ENCODE measurements at places on chromosomes 7 and 10. TPM values are rescaled to one million over a fixed set of nuclear protein-coding genes. Genes with fewer than 3 reads are reported as not detected.

ALOX5 gene
- 1.9 TPM for total RNA-seq

HMX2 gene
- not detected for total RNA-seq

DNA sequence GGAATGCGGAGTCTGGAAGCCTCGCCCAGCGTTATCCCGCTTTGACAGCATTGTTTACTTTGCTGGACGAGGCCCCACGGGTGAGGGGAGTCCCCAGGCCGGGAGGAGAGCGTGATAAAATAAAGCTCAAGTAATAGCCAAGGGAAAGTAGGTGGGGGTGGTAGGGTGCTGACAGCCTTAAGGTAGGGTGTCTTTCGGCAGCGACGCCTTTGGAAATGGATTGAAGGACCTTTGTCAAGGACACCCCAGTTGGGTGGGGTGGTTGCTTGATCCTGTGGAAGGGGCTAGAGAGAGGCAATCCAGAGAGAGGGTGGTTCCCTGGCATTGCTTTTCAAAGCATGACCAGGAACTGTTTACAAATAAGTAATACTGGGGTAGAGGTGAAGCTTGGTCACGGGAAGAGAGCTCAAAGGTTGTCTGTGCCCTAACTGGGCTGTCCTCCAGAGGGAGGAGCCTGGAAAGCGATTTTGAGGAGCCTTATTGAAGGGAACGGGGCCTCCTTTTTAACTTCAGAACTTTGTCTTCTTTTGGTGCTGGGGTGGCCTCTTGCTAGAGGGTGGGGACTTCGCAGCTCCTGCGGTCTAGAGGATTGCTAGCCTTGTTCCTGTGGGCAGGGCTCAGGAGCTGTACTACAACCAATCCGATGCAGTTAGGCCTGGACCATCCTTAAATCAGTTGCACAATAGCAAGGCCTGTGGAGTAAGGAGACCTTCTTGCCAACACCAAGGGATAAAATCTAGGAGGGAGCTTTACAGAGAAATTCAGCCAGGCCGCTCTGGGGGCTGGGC lies 1.3 kb downstream of the EIF4EBP2 start:
- peak overlapping the region; percentile 94 for H3K4me3 ChIP-seq
- peaks cover 28% of the 10 kb centered on the region for H3K4me1 ChIP-seq
- H3K27me3 ChIP-seq: no peaks in the 10 kb centered on the region
- peak overlapping the region; percentile 98 for H3K27ac ChIP-seq
- peaks cover 21% of the 10 kb centered on the region for H3K36me3 ChIP-seq

DNA sequence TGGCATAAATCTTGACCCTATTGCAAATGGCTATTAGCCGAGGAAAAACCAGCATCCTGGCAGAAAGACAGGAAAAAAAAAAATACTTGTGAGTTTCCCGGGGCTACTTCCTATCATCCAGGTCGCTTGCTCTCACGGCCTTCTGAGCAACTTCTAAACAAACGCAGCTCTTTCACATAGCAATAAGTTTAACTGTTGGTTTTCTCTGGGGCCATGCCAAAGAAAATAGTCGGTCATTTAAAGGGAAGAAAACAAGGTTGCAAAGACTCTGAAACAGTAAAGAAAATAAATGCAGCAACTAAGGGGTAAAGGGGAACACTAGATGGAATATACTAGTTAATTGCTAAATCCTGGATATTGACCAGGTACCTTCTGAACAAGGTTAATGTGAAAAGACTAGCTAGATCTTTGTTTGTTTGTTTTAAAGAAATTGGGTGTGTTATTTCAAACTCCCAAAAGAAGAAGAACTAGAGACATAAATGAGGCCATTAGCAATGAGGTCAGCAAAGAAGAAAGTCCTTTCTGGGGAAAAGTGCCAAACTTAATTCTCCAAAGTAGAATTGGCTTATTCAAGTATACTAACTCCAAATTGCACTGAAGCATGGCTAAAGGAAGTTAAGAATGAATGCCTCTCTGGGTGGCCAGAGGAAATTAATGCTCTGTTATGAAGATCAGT lies 54.2 kb downstream of the SLC39A12 start:
- no peak for DNase-seq
- H3K4me1 ChIP-seq: peaks cover 16% of the 10 kb centered on the region
- peaks cover 9% of the 10 kb centered on the region for H3K27me3 ChIP-seq
- no peak overlapping the region for H3K27ac ChIP-seq

- H3K27ac ChIP-seq: no peak overlapping the region
- H3K4me3 ChIP-seq: no peak overlapping the region
- DNase-seq: no peak
- no peaks in the 10 kb centered on the region for H3K36me3 ChIP-seq
- H3K27me3 ChIP-seq: no peaks in the 10 kb centered on the region
- H3K4me1 ChIP-seq: no peaks in the 10 kb centered on the region
Observed at GRCh38 chr10:17733620-17734019, 18.4 kb upstream of the TMEM236 start.
